ENCODE measurements at places on chromosomes 2 and 18. TPM values are rescaled to one million over a fixed set of nuclear protein-coding genes. Genes with fewer than 3 reads are reported as not detected.

DNA sequence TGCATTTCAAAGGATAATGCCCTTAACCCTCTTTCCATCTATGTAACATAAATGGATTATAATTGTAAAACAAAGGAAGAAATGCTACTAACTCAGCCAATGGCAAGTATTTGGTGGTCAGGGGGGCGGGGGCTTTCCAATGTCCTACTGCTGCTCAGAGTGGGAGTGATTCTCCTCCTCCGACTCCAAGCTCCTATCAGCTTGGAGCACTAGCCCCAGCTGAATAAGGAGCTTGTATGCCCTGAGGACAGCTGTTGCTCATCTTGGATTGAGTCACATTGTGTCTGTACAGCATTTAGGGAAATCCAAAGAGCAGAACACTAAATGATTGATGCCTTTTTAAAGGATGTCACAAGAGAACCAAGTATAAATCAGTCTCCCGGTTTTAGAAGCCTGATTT lies 105.6 kb upstream of the ZNF521 start:
- DNase-seq, result no peak

DNA sequence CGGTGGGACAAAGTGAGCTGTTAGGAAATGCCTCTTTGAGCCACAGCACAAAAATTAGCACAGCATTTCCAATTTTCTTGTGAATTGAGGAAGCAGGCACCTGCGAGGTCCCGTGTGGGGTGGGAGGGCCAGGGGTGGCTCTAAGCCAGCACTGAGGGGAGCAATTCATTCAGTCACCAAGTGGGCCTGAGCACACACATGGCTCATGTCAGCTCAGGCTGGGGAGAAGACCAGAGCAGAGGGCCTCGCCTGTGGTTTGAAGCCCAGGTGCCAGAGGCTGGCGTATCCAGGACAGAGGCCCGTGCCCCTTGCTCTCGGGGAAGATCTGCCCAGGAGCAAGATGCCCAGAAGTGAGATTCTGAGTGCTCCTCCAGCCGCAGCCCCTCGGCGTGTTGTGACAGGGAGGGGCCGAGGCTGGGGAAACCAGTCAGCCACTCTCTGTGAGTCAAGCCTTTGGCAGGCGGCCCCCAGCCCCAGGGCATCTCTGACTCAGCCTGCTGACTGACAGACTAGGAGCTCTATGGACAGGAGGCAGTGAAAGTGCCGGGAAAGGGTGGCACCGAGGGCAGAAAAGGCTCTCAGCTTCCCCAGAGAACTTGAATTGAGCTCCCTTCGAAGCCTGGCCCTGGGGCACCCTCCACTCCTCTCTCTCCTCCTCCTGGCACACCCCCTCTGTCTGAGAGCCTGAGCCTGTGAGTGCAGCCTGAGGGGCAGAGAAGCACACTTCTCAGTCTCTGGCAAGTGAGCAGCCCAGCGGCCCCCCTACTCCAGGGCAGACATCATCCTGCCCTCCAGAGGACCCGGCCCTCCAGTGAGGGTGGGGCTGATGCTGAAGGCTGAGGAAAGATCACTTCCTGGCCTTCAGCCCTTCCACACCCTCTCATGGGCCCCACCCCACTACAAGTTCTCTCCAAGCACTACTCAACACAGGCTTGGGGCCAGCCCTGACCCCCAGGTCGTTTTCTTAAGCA lies 32.3 kb downstream of the CYP26B1 start:
- no peak for DNase-seq

DNA sequence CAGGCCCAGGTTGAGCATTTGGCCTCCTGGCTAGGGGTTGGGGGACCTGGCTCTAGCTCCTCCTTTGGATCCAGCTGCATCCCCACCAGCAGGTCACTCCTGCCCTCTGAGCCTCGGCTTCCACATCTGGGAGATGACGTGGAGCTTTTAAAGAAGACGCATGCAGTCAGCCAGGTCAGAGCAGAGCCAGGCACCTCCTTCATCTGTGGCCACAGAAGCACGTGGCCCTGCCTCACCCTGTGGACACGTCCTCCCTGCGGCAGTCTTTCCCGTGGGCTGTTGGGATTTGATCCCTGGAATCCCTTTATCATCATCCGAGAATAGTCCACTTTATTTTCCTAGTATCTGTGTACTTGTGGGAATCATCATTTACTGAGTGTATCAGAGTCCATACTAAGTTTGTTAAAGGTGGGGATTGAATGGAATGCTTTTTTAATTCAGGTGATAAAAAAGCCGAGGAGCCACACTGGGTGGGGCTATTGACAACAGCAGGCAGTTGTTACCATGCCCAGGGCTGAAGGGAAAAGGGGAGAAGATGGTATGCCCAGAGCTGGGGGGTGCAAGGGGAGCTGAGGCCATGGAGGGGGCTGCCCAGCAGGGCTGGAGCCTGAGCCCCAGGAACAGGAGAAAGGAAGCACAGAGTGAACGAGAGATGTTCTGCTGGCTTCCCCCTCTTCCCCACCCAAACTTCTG lies 170.1 kb downstream of the LAMA1 start:
- DNase-seq, result no peak

The GALNT1 gene
- 13.6 TPM for total RNA-seq

The CD207 gene
- 2.9 TPM for total RNA-seq

All from uterus (tissue), 4 donors.